ENCODE measurements at places on chromosomes 16 and 17. TPM values are rescaled to one million over a fixed set of nuclear protein-coding genes. Genes with fewer than 3 reads are reported as not detected.

KRT32 gene
- not detected for total RNA-seq

GRCh38 chr17:48915459-48916282, 7.5 kb downstream of the UBE2Z start:
- no peak for DNase-seq

SDR42E2 gene
- not detected for total RNA-seq

FUS gene
- total RNA-seq = 34.3 TPM

DNA sequence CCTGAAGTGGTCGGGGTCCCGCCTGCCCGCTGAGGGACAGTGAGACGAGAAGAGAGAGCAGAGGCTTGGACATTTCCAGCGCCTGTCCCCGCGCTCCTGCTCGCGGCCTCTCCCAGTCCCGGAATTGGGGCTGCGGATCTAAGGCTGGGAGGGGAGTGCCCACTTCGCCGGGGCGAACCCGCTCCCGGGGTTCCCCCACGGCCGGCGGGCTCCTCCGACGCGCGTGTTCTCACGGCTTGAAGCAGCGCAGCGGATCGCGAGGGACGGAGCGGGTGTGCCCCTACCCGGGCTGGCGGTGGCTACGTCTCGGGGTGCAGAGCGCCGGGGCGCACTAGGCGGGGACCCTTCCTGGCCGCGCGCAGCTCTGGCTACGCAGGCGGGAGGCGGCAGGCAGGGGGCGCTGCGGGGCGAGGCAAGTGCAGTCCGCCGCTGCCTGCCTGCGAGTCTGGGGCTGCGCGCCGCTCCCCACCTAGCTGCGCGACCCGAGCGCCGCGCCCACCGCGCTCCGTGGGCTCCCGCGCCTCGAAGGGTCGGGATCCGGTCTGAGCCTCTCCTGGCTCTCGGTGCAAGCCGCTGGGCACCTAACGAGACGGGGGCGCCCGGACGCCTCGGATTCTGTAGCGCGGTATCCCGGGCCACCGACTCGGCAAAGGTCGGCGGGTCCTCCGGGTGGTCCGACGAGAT, 1.2 kb downstream of the NGFR start:
- no peak for DNase-seq

DNA sequence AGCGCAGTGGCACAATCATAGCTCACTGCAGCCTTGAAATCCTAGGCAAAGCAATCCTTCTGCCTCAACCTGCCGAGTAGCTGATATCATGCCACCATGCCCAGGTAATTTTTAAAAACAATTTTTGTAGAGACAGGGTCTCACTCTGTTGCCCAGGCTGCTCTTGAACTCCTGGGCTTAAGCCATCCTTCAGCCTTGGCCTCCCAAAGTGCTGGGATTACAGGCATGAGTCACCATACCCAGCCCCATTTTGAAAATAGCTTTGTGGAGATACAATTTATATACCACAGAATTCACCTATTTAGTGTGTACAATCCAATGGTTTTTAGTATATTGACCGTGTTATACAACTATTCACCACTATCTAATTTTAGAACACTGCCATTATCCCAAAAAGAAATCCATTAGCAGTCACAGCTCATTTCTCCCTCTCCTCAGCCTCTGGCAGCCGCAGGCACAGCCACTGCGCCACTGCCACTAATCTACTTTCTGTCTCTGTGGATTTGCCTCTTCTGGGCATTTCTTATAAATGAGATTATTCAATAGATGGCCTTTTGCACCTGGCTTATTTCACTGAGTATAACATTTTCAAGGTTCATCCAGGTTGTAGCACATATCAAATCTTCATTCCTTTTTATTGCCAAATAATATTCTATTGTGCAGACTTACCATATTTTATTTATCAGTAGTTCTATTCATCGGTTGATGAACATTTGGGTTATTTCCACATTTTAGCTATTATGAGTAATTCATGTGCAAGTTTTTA, 6.5 kb downstream of the RNF157 start:
- no peak for DNase-seq

KRT33B gene
- total RNA-seq = not detected

- DNase-seq = no peak
Measured at GRCh38 chr17:77527409-77527808, 386.6 kb downstream of the SEC14L1 start.

DNA sequence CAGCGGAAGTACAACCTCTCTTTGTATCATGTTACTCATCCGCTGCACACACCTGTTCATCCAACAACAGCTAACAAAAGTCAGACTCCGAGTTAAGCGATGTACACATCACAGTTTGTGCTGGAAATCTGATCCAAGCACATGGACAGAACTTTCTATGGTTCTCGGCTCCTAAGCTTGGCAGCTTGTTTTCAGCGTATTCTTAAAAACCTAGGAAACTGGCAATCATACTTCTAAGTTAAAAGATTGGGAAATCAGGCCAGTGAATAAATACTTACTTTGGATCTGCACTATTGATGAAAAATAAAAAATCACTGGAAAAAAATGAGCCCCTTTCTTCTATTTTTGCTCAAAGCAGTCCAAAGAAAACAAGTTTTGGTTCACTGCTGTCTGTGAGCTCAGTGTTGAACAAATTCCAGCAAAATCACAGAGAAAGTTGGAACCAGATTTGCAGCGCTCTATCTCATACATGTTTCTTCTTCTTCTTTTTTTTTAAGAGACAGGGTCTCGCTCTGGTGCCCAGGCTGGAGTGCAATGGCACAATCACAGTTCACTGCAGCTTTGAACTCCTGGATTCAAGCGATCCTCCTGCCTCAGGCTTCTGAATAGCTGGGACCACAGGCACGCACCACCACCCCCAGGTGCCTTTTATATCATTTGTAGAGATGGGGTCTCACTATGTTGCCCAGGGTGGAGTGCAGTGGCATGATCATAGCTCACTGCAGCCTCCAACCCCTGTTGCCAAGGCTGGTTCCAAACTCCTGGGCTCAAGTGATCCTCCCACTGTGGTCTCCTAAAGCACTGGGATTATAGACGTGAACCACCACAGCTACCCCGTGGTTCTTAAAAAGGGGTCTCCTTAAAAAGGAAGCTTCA, 71.6 kb upstream of the CREBBP start:
- DNase-seq = no peak

GRCh38 chr17:34356194-34356593, at the start of gene CCL13:
Gene CCL13 (plus strand): TSS chr17:34356480. CDS start chr17:34356527, 47 bp downstream.
- DNase-seq = no peak

CCNF gene
- total RNA-seq = 1.7 TPM

- no peak for DNase-seq
Measured at GRCh38 chr17:2971851-2972250, 91.6 kb downstream of the OR1D5 start.

DNA sequence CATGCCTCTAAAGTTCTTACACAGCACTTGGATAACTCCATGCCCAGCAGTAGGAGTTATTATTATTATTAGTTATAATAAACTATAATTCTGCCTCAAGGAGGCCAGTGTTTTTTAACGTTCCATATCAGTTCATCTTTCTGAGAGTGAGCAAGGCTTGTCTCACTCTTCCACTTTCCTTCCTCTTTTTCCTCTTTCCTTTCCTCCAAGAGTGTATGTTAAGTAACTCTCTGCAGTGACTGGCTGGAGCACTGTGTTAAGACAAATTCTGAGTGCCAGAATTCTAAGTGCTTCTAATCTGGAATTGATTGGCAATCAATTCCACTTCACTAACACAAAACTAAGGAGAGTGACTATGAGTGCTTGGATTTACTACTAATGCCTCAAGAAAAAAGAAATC, 16.4 kb downstream of the CLEC19A start:
- DNase-seq = no peak

DNA sequence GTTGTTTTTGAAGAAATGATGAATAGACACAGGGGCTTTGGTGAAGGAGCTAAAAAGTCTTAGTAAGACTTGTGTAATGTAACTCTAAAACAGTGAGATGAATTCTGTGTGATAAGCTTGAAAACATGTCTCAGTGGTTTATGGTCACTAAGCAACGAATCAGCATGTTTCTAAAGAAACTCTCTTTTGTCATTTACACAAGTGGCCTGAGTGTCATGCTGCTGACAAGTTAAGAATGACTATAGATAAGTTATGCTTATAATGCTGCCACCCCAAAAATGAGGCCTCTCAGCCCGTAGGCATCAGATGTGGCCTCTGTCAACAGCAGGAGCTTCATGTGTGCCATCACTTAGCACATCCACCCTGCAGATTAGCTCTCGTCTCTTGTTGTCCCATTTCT, 8.7 kb downstream of the COX10 start:
- DNase-seq = no peak

PRSS21 gene
- total RNA-seq = not detected

DNA sequence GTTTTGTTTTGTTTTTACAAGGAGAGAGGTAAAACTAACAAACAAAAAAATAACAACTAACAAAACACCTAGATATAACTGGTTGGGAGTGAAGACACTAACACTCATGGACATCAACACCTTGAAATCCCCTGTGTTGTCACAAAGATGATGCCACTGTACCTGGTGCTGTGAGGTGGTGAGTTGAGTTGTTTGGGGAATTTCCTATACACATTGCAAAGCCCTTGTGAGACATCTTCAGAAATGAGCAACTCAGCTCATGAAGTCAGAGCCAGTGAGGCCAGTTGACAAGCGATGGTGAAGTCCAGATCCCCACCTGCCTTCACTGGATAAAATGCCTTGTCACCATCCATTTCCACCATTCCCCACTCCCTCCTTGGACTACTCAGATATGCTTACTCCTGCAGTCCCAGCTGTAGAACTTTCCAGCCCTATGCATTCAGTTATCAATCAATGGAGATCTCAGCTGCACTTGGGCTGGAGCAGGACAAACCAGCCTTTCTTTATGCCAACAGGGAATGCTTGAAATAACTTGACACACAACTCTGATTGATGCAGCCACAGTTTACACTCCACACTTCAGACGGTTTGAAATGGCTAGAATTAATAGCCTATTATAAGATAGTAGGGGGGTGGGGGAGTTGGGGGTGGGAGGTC, 22.2 kb downstream of the ANKFN1 start:
- no peak for DNase-seq

All from right atrium auricular region (tissue), 2 donors.